ENCODE measurements at places on chromosomes 7 and 10.

DNA sequence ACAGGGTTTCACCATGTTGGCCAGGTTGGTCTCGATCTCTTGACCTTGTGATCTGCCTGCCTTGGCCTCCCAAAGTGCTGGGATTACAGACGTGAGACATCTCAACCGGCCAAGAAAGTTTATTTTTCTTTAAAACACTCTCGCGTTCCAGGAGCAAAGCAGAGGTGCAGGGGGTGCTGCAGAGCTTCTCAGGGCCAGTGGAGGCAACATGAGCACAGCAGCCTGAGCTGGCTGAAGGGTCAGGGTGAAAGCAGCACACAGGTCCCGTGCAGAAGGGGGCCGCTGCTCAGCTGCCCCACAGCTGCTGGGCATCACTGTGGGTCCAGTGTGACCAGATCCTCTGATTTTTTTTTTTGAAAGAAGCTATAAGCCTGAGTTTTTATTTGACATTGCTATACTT, 46.1 kb downstream of the EPHB4 start:
- no peak for DNase-seq

DNA sequence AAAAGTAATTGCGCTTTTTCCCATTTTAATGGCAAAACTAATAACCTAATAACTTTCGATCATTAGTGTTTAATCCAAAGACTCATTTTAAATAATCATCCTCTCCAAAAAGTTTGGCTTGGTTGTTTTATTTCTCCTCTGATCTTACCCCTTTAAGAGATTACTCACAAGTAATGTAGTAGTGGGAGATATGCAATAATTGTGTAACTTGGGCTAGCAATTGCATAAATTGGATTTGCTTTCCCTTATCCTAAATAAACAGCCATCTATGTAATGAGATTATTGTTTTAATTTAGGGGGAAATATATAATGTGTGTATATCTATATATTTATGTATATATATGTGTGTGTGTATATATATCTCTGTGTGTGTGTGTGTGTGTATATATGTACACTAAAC, 82.5 kb downstream of the RNLS start:
- DNase-seq: no peak

- no peak for DNase-seq
These were observed 50.2 kb downstream of the APBB1IP start for GRCh38 chr10:26488344-26488743.

DNA sequence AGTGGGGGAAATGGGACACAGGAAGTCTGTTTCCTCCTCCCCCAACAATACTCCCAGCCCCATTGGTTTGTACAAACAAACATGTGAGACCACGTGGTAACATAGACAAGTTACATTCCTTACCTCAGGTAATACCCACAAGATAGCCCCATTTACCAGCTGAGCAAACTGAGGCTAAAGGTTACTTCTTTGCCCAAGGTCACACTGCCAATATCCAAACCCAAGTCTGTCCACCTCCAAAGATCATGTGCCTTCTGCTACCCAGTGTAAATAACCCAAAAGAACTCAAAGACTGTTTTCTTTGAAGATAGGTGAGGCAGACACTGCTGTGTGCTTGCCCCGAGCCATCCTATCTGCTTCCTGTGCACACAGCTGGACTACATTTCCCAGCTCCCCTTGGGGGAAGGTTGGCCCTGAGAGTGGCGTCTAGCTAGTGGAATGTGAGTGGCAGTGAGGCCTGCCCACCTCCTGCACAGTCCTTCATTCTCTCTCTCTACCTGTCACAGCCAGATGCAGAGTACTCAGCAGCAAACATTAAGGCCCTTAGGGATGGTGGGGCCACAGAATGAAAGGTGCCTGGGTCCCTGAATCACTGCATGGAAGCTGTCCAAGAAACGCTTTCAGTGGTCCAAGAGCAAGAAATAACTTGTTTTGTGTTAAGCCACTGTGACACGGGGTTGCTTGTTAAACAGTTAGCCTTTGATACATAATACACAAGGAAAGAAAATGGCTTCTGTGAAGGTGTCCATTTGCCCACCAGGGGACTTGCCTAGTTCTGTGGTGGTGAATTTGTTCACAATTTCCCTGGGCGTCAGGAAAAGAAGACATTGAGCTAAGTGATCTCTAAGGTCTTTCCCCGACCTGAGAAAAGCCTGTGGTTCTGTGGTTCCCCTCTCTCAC, 257.7 kb upstream of the NFE2L3 start:
- no peak for DNase-seq

DNA sequence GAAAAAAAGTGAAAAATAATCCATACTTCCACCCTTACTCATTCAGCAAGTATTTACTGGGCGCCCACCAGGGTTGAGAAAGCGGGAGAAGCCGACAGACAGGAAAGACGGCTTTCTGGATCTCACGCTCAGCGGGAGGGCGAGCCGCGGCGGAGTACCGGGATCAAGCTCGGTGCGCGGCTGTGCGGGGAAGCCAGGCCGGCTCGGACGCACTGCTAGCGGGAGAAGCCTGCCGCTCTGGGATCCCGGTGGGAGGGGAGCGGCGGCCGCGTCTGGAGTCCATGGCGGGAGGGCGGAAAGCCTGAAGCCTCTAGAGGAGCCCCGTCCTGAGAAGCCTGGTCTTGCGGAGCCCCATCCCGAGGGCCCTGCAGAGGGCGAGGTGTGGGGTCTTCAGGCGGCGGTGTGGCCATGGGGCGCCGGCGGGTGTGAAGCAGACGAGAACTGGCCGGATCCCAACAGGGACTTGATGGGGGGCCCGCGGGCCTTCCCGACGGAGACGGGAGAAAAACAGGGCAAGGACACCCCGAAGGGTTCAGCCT, 82.9 kb downstream of the VIPR2 start:
- no peak for DNase-seq

DNA sequence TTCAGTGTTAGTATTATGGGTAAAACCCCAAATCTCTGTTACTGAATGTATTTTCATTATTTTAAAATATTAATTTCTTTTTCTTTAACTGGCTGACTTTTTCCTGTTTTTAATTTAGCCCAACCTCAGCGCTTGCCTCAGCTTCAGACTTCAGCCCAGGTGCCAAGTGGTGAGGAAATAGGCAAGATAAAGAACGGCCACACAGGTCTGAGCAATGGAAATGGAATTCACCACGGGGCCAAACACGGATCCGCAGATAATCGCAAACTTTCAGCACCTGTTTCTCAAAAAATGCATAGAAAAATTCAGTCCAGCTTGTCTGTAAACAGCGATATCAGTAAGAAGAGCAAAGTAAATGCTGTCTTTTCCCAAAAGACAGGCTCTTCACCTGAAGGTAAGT, 57.5 kb downstream of the MDFIC start:
- DNase-seq: no peak

GRCh38 chr10:23870651-23871610, 338.0 kb upstream of the KIAA1217 start:
- no peak for DNase-seq

DNA sequence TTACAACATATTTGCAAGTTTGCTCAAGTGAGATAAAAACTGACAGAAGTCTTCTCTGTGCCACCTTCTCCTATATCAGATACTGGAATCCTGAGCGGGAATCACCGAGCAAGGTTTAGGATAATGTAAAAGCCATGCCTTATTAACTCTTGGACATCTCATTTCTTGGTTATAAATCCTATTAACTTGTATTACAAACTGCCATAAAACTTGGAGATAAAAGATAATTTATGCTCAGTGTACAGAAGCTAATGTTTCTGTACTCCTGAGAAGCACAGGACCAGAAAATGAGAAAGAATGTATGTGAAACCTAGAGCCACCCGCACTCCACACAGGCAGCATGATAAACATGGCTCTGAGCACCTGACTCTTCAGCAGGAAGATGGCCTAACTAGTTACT, 181.2 kb upstream of the NOBOX start:
- no peak for DNase-seq

DNA sequence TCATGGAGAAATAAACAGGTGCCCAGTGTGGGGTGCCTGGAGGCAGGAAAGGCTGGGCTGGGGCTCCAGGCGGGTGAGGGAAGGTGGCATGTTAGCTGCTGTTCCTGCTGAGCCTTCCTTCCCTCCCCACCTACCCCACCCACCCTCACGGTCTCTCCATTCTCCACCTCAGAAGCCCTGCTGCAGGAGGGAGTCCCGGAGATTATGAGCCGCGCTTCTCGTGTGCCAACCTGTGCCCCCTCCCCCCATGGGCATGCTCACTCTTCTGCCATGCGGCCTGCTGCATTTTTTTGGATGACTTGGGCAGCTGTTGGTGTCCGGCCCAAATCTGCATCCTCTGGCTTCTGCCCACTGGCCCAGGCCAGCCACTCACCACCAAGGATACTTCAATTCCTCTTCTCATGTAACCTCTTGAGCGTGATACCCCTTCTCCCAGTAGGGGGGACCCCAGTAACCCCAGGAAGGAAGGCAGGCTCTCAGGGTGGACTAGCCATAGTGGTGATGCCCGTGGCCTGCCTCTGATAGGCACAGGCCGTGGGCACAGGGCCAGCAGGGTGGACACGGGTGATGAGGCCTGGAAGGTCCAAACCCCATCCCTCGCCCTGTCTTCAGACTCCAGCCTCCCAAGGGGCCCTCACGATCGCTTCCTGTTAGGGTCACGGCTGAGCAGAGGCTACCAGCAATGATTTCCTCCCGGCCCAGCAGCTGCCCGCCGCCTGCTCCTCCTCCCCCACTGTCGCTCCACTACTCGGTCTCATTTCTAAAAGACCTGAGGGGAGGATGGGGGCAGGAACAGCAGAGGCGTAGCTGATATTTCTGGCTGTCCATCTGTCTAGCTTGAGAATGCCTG, 27.8 kb downstream of the UNC5B start:
- DNase-seq: no peak

GRCh38 chr10:48213047-48213446, 61.4 kb downstream of the FRMPD2 start:
- no peak for DNase-seq

- DNase-seq: no peak
These were observed 478.9 kb downstream of the KCNMA1 start for GRCh38 chr10:77158666-77159065.

DNA sequence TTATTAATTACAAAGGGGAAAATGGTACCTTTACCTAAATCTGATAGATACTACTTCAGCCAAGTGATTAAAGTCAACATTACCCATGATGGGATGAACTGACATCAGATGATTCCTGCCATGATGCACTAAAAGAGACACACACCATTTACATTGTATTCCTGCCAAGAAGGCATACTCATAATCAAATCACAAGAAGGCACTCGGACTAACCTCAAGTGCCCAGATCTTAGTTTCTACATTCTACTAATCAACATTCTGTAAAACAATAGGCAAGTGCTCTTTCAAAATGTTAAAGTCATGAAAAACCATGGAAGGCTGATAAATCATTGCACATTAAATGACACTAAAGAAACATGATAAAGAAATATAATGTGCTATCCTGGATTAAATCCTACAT, 44.4 kb downstream of the SLC35G1 start:
- DNase-seq: no peak

DNA sequence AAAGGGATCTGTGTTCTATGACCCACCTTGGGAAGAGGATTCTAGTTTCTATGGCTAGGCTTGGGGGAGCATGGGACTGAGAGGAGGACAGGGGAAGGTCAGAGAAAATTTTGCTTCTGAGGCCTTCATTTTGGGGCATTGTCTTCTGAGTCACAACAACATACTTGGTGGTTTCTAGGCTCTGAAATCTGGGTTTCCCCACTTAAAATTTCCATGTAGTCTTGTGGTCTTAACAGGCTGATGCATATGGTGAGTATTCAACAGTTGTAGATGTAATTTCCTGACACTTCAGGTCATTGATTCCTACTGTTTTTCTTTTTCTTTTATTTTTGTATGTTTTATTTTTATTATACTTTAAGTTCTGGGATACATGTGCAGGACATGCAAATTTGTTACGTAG, 88.5 kb downstream of the ANKRD7 start:
- no peak for DNase-seq

- peak; percentile 83 for DNase-seq
These were observed 72.8 kb upstream of the ZNF722 start for GRCh38 chr7:63925626-63926460.

- no peak for DNase-seq
These were observed 30.5 kb downstream of the ENO4 start for GRCh38 chr10:116879817-116880216.

- DNase-seq: no peak
These were observed 3.3 kb downstream of the INSYN2A start for GRCh38 chr10:127193125-127193524.

DNA sequence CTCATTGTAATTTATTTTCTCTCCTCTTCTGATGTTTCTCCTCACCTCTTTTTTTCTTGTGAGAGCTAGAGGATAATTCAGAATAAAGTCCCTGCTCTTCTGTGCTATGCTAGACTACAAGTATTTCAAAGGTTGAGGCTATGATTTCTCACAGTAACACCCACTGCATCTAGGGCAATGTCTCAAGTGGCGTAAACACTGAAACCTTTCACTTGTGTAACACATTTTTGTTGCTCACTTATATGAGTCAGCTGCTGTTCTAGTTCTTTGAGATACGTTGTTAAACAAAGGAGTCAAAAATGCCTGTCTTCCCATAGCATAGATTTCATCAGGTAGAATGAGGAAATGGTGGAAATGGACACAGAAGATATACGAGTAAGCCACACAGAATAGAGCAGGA, 305.1 kb upstream of the PITRM1 start:
- no peak for DNase-seq

GRCh38 chr10:13627459-13628310, 40.9 kb downstream of the PRPF18 start:
- DNase-seq: no peak

GRCh38 chr7:98097042-98097645, 9.5 kb upstream of the LMTK2 start:
- DNase-seq: no peak

DNA sequence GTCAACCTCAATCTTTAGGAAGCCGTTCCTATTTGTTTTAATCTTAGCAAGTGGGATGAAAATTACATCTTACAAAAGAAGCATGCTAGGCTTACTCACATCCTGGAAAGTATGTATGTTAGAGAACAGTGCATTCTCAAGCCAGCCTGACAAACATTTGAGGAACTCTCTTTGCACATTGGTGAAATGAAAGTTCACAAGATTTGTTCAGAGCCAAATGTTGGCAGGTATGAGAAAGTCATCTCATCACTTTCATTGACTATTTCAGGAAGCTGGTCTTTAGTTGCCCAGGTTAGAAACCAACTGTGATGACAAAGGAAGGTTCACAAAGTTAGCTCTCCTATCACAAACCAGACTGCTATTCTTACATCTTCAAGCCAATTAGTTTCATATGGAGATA, 57.1 kb downstream of the ABCB1 start:
- DNase-seq: no peak
